Activated T-helper 17 cell treated with anti-CD3 and anti-CD28 coated beads, Interleukin-2, amount 50 U/mL, for 72 hours (primary cell): ENCODE measurements at places on chromosomes 6 and 20. TPM values are rescaled to one million over a fixed set of nuclear protein-coding genes. Genes with fewer than 3 reads are reported as not detected.

DNA sequence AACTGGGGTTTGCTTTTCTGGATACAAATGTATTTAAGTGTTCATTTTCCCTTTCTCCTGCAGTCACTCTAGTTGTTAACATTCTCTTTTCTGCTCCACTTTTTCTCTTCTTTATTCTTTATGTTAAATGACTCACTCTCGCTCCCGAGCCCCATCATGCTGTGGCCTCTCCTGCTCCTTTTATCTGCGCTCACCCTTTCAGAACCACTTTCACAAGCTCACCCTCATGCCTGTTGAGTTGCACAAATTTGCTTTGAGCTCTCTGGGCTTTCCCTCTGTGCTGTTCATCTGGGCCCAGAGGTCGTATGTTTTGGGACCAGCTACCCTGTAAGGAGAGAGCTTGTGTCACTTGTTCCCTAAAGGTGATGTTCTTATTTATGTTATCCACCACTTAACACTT, 98.1 kb upstream of the ASCC3 start:
- H3K4me3 ChIP-seq, result no peak overlapping the region
- H3K36me3 ChIP-seq, result no peaks in the 10 kb centered on the region
- H3K27me3 ChIP-seq, result no peaks in the 10 kb centered on the region
- H3K4me1 ChIP-seq, result no peaks in the 10 kb centered on the region
- no peak overlapping the region for H3K27ac ChIP-seq

- no peak overlapping the region for H3K27ac ChIP-seq
- H3K27me3 ChIP-seq, result peaks cover 34% of the 10 kb centered on the region
- no peak overlapping the region for H3K4me3 ChIP-seq
- H3K4me1 ChIP-seq, result no peaks in the 10 kb centered on the region
- ATAC-seq, result no peak
Observed at GRCh38 chr6:47034421-47034820, 7.7 kb downstream of the ADGRF1 start.

DNA sequence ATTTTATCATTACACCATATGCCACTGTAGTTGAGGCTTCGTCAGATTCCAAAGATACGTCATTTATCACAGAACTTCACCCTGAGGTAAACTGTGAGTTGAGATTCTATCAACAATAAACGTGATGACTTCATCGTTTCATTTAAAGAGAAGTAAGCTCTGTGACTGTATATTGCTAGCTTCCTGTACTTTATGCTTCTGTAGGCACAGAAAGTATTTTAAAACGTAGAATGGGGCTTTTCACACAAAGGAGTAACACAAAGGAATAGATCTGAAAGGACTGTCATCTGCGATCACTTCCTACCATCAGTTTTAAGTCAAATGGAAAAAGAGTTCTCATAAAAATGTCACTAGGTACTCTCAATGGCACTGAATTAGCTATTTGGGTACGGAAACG, 234.4 kb upstream of the MCHR2 start:
- peaks cover 14% of the 10 kb centered on the region for H3K27me3 ChIP-seq
- peak overlapping the region; percentile 69 for H3K4me3 ChIP-seq
- H3K36me3 ChIP-seq, result no peaks in the 10 kb centered on the region
- ATAC-seq, result peak; percentile 32
- H3K4me1 ChIP-seq, result no peaks in the 10 kb centered on the region

AARS2 gene
- 13.8 TPM for total RNA-seq

DNA sequence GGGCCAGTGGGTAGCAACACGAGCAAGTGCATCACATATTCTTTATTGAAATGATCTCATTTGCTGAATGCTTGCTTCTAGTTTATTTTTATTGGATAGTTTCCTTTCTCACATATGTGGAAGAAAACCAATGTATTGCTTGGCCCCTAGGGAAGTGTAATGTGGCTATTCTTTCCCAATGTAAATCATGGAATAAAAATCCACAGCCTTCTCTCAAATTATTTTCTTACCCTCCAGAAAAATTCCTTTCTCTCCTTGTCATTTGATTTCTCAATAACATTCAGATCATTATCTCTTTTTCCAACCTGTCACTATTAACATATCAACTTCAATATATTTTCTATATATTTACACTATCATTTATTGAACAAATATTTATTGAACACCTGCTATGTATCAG, 51.9 kb upstream of the PTPRK start:
- no peak for ATAC-seq
- H3K36me3 ChIP-seq, result no peaks in the 10 kb centered on the region
- no peak overlapping the region for H3K27ac ChIP-seq
- H3K4me1 ChIP-seq, result no peaks in the 10 kb centered on the region
- H3K27me3 ChIP-seq, result peaks cover 4% of the 10 kb centered on the region
- no peak overlapping the region for H3K4me3 ChIP-seq

HMGCLL1 gene
- not detected for total RNA-seq

DNA sequence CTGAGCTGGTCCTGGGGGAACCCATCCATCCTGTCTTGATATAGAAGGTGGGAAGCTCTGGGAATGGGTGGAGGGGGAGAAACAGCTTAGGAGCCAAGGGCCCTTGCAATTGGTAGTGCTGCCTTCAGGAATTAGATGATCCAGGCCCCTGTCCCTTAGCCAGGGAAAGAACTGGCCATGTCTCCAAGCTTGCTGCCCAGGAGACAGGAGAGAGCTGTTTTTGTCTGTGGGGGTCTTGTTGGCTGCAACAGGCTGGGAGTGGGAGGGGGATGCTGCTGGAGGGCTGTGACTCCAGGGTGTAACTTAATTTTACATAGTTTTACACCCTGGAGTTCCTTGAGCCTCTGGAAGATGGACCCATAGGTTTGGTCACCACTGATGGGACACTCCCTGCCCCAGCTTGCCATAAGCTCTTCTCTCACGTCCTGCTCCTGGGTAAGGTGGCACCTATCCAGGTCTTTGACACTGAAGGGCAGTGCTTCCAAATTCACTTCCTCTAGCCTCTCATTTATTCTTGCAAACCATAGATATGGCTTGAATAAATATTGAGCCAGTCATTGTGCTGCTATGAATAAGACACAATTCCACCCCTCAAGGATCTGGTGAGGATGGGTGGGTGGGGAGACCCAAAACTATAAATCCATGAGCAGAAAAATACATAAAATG, 16.8 kb downstream of the VEGFA start:
- H3K36me3 ChIP-seq, result peaks cover 48% of the 10 kb centered on the region
- H3K27me3 ChIP-seq, result no peaks in the 10 kb centered on the region
- no peak overlapping the region for H3K4me3 ChIP-seq
- no peak for ATAC-seq

DNA sequence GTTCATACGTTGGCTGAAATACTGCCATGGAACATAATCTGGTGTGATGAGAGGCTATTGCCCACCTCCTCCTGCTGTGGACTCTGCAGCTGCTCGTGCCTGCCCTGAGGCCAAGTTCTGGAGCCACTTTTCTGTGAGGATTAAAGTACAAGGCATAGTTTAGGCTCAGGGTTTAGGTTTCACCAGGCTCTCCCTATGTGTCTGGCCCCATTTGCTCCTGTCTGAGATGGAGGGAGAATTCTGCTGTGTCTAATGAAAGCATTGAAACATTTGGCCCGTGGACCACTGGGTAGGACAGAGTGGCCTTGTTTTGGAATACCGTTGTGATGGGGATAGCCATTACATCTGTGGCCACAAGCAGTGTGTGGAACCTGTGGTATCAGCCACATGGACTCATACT, 5.9 kb downstream of the WRNIP1 start:
- H3K27ac ChIP-seq, result no peak overlapping the region
- no peaks in the 10 kb centered on the region for H3K27me3 ChIP-seq
- H3K4me3 ChIP-seq, result no peak overlapping the region

GRCh38 chr6:11722805-11723631, 55.6 kb downstream of the ADTRP start:
- H3K27me3 ChIP-seq, result no peaks in the 10 kb centered on the region
- peak overlapping the region; percentile 86 for H3K27ac ChIP-seq
- peak; percentile 56 for ATAC-seq
- peaks cover 100% of the 10 kb centered on the region for H3K36me3 ChIP-seq
- H3K4me3 ChIP-seq, result peak overlapping the region; percentile 83
